ENCODE measurements at places on chromosomes 6 and 20. TPM values are rescaled to one million over a fixed set of nuclear protein-coding genes. Genes with fewer than 3 reads are reported as not detected.

ZSCAN26 gene
- 9.0 TPM for total RNA-seq

ZSCAN23 gene
- total RNA-seq = under 0.01 TPM

PGC gene
- not detected for total RNA-seq

AHI1 gene
- total RNA-seq = 8.3 TPM

C6orf58 gene
- total RNA-seq = 0.26 TPM

ADGRG6 gene
- 3.3 TPM for total RNA-seq

MAS1 gene
- total RNA-seq = not detected

Data from dermis microvascular lymphatic vessel endothelial cell (primary cell).